Memory B cell (primary cell): ENCODE measurements at places on chromosomes 5 and 9.

GRCh38 chr5:107772418-107773310, 101.9 kb upstream of the EFNA5 start:
- H3K36me3 ChIP-seq: no peaks in the 10 kb centered on the region
- H3K4me1 ChIP-seq: no peaks in the 10 kb centered on the region
- no peak overlapping the region for H3K27ac ChIP-seq
- DNase-seq: no peak
- peaks cover 1% of the 10 kb centered on the region for H3K27me3 ChIP-seq

- H3K4me1 ChIP-seq: peaks cover 1% of the 10 kb centered on the region
- H3K36me3 ChIP-seq: no peaks in the 10 kb centered on the region
- no peak for DNase-seq
- H3K27me3 ChIP-seq: no peaks in the 10 kb centered on the region
These were observed 57.8 kb downstream of the TTC39B start for GRCh38 chr9:15249042-15249818.

DNA sequence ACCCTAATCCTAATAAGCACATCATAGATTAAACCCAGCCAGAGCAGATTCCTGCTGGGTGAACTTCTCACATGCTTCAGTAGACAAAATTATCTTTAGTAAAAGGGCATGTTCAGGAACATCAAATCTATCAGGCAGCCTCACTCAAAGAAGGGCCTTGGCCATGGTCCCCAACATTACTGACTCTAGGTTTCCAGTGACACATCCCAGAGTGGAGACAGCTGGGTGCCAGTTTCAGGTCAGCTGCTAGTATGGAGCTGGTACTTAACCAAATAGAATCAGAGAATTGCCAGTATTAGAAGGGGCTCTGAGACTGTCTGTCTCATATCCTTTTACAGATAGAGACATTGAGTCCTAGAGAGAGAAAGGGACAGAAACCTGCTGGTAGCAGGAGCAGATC, 44.1 kb upstream of the GALNT10 start:
- no peak overlapping the region for H3K4me3 ChIP-seq
- H3K27ac ChIP-seq: no peak overlapping the region
- no peak for DNase-seq
- peaks cover 3% of the 10 kb centered on the region for H3K36me3 ChIP-seq
- H3K27me3 ChIP-seq: peaks cover 13% of the 10 kb centered on the region

DNA sequence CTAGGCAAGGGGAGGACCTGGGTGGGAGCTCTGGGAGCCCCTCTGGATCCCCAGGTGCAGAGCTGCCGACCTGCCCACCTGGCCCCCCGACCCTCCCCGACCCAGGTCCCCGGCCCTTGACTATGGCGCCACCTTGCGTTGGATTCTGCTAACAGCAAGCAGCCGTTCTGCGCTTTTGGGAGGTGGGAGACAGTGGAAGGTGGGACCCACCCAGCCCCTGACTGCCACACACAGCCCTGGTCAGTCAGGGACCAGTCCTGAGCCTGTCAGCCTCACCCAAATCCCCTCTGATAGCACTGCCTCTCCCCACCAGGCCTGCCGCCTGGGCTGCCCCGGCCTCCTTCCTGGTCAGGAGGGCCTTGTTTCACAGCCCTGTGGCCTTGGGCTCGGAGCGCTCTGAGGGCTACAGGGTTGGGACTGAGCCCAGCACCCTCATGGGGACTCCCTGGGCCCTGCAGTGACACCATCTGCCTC, 77.9 kb downstream of the HMCN2 start:
- H3K4me3 ChIP-seq: no peak overlapping the region
- H3K27me3 ChIP-seq: no peaks in the 10 kb centered on the region
- no peak overlapping the region for H3K27ac ChIP-seq
- no peaks in the 10 kb centered on the region for H3K36me3 ChIP-seq
- H3K4me1 ChIP-seq: no peaks in the 10 kb centered on the region
